ENCODE measurements at places on chromosomes 7 and 10.

GRCh38 chr10:84719687-84720086, 391.3 kb downstream of the CCSER2 start:
- no peak for DNase-seq

- no peak for DNase-seq
Measured at GRCh38 chr10:129136951-129137350, 330.1 kb upstream of the MGMT start.

- peak; percentile 69 for DNase-seq
Measured at GRCh38 chr7:116139007-116139406, 71.3 kb upstream of the TES start.

- DNase-seq, result peak; percentile 53
Measured at GRCh38 chr10:31757831-31758230, 170.8 kb downstream of the ARHGAP12 start.

DNA sequence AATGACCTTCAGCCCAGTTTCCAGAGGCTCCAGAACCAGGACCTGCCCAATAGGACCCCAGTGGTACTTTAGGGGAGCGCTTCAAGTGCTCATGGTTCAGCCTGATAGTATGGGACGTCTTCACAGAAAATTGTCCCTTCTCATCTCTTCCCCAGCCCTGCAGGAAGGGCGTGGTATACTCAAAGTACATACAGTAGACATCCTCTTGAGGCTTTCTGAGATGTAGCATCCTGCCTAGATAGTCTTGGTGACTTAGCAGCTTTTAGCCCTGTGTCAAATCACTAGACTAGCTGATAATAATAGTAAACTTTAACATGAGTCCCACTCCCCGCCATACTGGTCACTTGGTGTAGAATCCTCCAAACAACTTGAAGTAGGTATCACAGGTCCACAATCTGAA, 193.2 kb downstream of the CYP26A1 start:
- no peak for DNase-seq

DNA sequence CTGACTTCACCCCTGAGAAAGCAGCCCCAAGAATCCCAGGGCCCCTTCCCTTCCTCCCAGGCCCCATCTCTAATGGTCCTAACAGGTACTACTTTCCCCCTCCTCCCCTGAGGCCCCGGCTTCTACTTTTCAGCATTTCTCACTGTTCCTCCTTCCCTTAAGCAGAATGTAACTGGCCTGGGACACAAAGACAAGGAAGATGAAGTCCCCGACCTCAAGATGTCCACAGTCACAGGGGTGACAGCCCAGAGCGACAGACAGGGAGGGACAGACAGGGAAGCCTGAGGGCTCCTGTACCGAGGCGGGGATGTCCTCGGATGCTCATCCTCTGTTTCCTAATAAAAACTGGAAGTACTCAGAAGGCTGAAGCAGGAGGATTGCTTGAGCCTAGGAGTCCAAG, 11.6 kb downstream of the AOC1 start:
- DNase-seq, result no peak

DNA sequence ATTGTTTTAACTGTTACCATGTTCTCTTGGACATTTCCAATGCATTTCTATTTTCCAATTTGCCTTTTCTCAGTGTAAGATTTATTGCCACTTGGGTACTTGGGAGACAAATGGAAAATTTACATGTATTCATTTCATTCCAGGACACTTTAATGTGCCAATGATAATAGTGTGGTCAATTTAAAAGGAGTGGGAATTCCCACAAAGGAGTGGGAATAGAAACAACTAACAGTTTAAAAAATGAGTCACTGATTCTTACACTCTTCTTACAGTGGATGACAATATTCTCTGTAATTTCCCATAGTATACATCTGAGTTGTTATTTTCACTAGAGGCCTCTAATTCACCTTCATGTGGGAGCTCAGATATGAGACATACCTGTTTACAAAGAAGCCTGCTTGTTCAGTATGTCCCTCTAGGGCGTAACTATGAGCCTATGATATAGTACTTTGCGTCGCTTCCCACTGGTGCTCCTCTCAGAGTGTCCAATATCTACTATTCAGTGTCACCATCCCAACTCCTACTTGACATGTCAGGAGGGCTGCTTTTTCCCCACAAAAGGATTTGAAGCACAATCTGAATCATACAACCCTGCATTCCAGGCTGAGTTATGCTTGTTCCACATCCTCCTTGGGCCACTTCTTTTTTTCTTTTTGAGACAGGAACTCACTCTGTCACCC, 301.3 kb downstream of the PHTF2 start:
- DNase-seq, result no peak

DNA sequence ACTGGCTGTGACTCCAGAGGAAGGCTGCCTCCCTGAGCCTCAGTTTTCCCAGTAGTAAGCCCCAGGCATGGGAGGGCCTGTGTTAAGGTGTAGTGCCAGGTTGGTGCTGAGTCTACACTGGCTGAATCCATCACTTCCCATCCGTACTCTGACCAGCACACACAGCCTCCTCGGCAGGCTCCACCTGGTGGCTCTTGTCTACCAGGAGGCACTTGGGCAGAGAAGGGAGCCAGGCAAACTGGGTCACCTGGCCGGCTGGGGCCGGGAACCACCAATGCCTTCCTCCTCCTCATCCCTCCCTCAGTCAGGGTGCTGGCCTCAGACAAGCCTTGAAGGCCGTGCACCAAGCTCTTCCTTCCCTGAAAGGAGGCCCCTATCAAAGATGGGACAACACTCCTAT, 75.7 kb downstream of the CHST15 start:
- no peak for DNase-seq

DNA sequence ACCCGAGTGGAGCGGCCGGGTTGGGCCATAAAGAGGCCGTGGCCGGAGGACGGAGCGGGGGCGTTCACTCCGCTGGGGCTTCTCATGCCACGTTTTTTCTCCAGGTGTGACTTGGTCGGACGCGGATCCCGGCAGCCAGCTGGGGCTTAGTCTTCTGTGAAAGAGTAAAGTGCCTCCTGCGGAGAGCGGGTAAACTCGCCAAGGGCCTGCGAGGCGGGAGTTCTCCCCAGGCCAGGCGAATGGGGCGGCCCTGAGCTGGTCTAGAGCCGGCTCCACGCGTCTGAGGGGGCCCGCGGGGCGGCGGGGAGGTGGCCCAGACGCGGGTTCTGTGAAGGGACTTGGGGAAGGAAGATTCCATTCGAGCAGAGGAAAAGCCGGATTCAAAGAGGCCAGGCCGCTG, 86.3 kb upstream of the VIPR2 start:
- DNase-seq, result no peak

- DNase-seq, result no peak
Measured at GRCh38 chr10:43121444-43121843, 16.8 kb upstream of the CSGALNACT2 start.

- no peak for DNase-seq
Measured at GRCh38 chr10:114276671-114277070, 37.6 kb downstream of the VWA2 start.

- peak; percentile 73 for DNase-seq
Measured at GRCh38 chr7:90594751-90595317, 1.3 kb upstream of the CDK14 start.

- DNase-seq, result no peak
Measured at GRCh38 chr7:76375251-76375650, 16.5 kb upstream of the YWHAG start.

DNA sequence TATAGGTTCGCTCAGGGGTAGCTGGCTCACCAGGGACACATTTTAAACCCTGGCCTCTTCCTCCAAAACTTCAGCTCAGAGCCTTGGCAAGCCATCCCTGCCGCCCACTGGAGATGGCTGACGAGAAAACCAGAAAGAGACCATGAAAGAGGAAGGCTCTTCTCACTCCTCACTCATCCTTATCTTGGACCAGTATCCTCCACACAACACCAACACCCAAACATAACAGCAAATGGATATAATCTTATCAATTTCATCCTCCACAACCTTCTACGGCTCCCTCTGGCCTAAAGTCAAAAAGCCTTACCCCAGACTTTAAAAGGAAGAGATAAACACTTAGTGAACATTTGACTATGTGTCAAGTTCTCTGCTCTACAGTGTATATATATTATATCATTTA, 26.9 kb downstream of the DLG5 start:
- DNase-seq, result no peak

- no peak for DNase-seq
Measured at GRCh38 chr7:26583094-26583648, 281.2 kb downstream of the SKAP2 start.

DNA sequence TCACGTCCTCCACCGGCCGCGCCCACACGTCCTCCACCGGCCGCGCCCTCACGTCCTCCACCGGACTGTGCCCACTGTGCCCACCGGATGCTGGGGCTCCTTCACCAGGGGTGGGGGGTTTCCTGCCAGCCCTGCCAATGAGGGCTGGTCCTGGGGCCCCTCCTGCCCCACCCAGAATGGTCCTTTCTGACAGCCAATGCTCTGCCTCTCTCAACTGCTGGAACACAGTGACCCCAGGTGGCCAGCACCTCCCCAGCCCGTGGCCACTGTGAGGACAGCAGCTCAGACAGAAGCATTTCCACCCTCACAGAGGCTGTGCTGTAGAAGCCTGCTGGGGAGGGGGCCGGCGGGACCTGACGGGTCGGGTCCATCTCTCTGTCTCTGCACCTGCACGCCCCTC, 90.1 kb upstream of the DNAAF5 start:
- DNase-seq, result peak; percentile 25

- no peak for DNase-seq
Measured at GRCh38 chr10:44925811-44926750, 14.9 kb downstream of the TMEM72 start.

DNA sequence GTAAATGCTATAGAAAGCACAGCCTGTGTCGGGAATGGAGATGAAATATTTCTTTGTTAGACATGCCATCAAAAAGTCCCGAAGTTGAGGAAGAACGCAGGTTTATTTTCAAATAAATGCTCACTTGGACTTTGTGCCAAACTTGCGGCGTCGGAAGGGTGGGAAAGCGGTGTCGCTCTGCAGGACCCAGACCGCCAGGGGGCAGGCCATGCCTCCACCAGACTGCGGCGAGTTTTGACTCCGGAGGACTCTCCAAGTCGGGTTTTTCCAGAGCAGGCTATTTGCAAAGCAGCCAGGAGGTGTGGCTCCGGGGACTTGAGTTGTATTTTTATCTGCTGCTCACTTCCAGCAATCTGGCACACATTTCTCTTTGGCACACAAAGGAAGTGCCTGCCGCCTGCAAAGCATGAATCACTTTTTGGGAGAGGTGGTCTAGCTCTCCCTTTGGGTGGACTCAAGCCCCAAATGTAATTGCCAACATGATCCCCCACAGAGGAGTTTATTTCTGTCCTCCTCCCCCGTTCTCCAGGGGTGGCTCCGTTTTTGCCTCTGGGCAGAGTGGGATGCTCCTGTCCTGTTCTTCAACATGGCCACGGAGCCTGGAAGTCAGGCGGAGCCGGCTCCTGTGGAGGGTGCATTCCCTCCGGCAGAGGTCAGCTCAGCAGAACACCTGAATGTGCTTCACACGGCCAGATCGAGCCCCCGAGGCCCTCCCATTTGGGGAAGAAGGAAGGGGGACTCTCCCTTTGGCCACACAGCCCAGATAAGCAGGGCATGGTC, 82.3 kb upstream of the GPR26 start:
- DNase-seq, result peak; percentile 84

GRCh38 chr7:1811850-1812508, 141.9 kb downstream of the ELFN1 start:
- no peak for DNase-seq

GRCh38 chr10:12743941-12744340, 257.6 kb downstream of the CCDC3 start:
- no peak for DNase-seq

DNA sequence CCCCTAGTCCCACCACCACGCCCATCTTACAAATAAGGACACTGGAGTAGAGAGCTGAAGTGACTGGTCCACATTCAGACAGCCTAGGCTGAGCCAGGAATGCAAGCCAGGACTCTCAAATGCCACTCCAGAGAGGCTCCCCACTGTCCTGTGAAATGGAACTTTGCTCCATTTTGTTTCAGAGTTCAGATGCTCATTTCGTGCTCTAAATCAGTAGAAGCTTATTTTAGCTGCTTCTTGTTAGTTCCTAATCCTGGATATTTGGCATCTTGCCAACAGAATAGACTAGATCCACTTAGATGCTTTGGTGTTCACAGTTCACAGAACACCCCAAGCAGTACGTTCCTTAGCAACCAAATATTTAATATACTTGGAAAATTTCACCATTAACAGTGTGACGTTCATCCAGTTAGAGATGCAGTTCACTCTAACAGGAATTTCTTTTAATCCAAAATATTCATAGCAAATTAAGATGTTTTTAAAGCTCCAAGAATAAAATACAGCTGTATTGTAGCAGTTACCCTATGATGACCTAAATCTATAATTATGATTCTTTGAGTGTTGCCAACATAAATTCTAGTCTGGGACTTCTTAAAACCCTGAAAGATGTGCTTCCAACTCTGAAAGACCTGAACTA, 7.3 kb downstream of the MMP21 start:
- DNase-seq, result peak; percentile 5
